ENCODE measurements at places on chromosomes 2 and 18.

GRCh38 chr18:63025251-63026090 lies 294.1 kb downstream of the BCL2 start:
- peak; percentile 79 for DNase-seq

DNA sequence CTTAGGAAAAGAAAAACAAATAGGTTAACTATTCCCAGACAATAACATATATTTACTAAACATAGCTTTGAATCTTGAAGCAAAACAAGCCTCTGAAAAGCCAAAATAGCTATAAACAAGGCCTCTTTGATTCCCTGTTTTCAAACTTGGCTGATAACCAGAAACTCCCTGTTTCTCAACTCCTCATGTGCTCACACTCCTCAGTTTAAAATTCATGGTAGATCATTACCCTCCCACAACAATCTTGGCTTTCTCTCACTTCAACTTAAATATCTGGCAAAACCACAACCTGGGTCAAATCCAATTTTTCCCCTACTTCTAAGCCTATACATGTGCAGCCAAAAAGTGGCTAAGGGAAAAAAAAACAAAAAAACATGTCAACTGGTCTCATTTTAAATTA lies 15.6 kb downstream of the SUCLG1 start:
- no peak for DNase-seq

GRCh38 chr2:26471766-26472706 lies 5.9 kb downstream of the OTOF start:
- no peak for DNase-seq

DNA sequence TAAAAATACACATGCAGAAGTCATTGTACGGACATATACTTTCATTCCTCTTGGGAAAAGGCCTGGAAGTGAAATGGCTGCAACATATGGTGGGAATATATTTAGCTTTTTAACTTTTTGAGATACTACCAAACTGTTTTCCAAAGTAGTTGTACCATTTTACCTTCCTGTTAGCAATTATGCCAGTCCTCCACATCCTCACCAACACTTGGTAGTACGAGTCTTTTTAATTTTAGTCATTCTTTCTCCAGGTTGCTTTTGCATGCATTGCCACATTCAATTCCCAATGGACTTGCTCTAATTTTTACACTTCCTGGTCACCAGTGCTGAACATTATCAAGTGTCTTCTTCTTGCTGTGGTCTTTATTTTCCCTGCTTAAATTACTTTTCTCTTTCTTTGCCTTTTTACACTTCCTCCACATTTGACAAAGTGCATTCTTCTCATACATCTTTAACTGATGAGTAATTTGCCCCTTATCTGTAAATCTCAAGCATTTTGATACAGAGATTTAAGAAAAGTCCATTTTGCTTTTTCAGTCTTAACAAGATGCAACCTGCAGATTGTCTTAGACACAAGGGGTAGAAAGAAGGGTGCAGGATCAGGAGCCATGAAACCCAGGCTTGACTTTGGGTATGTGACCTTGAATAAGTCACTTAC lies 14.5 kb downstream of the VIT start:
- no peak for DNase-seq

- DNase-seq: no peak
Observed at GRCh38 chr2:100960688-100961087, 41.4 kb upstream of the RPL31 start.

- DNase-seq: no peak
Observed at GRCh38 chr2:173676647-173677046, 288.5 kb downstream of the SP3 start.

- no peak for DNase-seq
Observed at GRCh38 chr18:34738175-34738894, 28.2 kb downstream of the DTNA start.

DNA sequence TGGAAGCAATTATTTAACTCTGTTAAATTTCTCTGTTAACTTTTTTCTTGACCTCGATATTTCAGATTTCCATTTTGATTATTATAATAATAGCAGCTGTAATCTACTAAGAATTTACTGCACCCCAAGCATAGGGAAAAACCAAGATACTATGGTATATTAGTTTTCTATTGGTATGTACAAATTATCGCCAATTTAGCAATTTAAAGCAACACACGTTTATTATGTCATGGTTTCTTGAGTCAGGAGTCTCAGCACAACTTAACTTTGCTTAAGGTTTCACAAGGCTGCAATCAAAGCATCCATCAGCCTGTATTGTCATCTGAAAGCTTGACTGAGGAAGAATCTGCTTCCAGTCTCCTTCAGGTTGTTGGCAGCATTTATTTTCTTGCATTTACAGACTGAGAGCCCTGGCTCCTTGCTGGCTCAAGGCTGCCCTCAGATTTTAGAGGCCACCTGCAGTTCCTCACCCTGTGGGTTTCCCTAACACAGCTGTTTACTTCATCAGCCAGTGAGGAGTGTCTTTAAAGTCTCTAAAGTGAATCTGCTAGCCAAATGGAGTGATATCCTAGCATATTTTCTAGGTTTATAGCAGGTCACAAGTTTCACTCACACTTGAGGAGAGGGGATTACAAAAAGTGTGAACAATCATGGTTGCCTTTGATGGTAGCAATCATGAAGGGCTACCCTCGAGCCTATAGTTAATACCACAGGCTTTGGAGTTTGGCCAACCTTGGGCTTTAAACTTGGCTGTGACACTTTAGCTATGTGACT lies 4.4 kb upstream of the VPS54 start:
- no peak for DNase-seq

- no peak for DNase-seq
Observed at GRCh38 chr2:39510140-39510539, 73.1 kb upstream of the MAP4K3 start.

- peak; percentile 7 for DNase-seq
Observed at GRCh38 chr2:214069254-214069653, 341.6 kb upstream of the VWC2L start.

DNA sequence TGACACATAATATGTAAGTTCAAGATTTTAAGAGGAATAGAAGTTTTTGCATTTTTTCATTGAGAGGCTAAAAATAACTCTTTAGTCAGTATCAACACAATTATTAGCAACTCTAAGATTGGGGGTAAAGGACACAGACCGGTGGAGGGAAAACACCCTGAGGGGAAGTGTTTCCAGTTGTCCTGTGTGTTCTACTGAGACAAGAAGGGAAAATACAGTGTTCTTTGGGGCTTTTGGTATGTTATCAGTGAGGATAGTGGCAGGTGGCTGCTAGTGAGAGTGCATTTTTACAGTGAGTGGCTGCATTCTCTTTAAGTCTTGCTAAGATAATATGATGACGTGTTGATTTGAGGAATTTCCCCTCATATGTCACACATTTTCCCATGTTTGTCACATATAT lies 507.5 kb downstream of the PARD3B start:
- no peak for DNase-seq

GRCh38 chr2:83067947-83068346 lies 1391.1 kb downstream of the SUCLG1 start:
- DNase-seq: no peak

GRCh38 chr2:128732976-128733431 lies 414.3 kb upstream of the HS6ST1 start:
- DNase-seq: peak; percentile 47

DNA sequence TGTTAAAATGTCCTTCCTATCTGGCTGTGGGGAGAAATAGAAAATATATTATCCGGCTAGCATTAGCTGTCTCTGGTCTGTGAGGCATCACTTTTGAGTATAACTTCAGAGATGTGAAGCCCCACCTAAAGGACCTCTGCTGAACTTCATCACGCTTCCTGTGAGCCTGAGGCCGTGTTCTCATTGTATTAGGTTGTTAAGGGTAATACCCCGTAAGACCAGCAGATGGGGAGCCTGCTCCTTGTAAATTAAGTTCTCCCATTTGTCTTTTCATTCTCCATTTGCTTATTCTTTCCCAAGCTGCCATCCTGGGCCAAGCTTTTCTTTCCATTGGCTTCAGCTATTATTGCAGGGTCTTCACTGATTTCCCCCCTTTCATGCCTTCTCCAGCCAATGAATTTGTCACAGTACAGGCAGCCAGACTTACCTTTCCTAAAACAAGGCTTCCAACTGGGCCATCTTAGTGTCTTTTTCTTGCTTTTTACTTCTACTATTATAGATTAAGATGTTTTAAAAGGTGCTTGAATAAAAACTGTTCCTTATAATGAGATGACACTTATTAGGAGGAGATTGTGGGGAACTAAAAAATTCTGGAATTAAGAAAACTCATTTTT lies 12.4 kb downstream of the NIF3L1 start:
- peak; percentile 97 for DNase-seq

DNA sequence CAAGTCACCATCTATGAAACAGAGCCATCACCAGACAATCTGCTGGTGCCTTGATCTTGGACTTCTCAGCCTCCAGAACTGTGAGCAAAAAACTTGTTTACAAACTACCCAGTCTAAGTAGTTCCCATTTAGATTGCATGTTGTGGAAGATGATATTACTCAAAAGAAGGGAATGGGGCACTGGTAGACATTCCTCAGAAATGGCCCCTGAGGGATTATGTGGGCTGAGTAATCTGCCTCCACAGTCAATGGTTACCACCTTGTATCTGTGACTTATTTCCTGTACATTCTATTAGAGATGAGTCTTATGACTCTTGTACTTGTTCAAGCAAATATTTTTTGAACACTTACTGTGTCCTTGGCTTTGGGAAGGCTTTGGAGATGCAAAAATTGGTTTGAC lies 160.4 kb downstream of the NUP35 start:
- DNase-seq: no peak

GRCh38 chr18:195651-196050 lies 37.3 kb downstream of the USP14 start:
- DNase-seq: no peak

DNA sequence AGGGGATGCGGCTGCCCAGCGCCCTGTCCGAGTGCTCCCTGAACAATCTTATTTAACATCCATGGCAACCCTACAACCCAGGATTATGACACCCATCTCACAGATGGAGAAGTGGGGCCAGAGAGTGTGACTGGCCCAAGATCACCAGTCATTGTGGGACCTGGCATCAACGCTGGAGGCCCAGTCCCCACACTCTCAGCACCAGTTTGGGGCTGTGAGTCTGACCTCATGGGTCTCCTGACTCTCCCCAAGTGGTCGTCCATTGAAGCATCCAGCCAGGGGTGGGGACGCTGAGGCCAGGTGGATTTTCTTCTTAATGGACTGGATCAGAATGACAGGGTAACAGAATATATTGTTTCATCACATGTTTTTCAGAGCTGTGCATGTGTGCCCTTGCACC lies 24.5 kb downstream of the MAL start:
- no peak for DNase-seq

GRCh38 chr2:182818925-182819324 lies 47.5 kb downstream of the FRZB start:
- DNase-seq: no peak

GRCh38 chr2:193279361-193279760 lies 1084.6 kb upstream of the TMEFF2 start:
- DNase-seq: no peak

- DNase-seq: no peak
Observed at GRCh38 chr2:234272069-234272850, 221.8 kb downstream of the SPP2 start.

GRCh38 chr2:198905881-198906612 lies 551.7 kb downstream of the SATB2 start:
- DNase-seq: no peak

GRCh38 chr18:59835605-59836379 lies 64.0 kb upstream of the PMAIP1 start:
- DNase-seq: no peak

- no peak for DNase-seq
Observed at GRCh38 chr2:178884440-178884839, 77.2 kb upstream of the TTN start.

DNA sequence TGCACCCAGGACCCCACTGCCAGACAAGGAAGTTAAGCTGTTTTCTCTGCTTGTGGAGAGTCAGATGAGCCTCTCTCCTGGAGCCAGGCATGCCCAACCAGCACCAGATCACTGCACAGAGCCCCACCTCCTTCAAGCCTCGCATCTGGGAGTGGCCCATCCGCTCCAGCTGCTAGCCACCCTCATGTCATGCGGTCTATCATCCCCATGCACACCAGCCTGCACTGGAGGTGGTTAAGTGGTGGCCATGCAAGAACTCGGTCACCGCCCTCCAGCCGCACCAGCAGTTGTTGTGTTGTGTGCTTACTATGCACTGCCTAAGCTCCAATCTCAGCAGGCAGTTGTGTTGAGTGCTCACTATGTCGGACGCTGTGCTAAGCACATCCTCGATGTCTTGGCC lies 177.9 kb upstream of the SLC14A2 start:
- DNase-seq: no peak

DNA sequence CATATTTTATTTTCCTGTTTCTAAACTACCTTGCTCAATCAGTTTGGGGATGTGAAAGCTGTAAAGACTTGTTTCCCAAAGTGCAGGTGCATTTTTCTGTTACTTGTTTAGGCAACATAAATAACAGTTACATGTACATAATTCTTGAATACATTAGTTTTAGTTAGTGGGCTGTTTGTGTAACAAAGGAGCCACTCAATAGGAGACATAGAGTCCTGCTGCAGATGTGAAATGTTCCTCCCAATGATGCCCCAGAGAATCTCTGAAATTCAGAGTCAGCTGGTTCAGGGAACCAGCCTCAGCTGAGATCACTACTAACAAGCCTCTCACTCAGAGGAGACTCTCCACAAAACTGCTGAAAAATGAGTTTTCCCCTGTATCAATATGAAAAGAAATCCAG lies 91.5 kb upstream of the TWSG1 start:
- DNase-seq: no peak
